ENCODE measurements at places on chromosomes 7 and 10. TPM values are rescaled to one million over a fixed set of nuclear protein-coding genes. Genes with fewer than 3 reads are reported as not detected.

The PRKAG2 gene
- total RNA-seq, result 17.0 TPM

The PLCE1 gene
- not detected for total RNA-seq

The ZNF425 gene
- 0.29 TPM for total RNA-seq

The MRC1 gene
- not detected for total RNA-seq

The NOC3L gene
- 46.6 TPM for total RNA-seq

The TEX36 gene
- total RNA-seq, result not detected

The HOXA1 gene
- total RNA-seq, result 0.25 TPM

The PDZD7 gene
- 0.65 TPM for total RNA-seq

The EPO gene
- not detected for total RNA-seq

The CYP3A4 gene
- total RNA-seq, result not detected

The VIPR2 gene
- total RNA-seq, result not detected

GRCh38 chr7:128123291-128124037 lies 92.2 kb upstream of the LRRC4 start:
- no peak for DNase-seq

DNA sequence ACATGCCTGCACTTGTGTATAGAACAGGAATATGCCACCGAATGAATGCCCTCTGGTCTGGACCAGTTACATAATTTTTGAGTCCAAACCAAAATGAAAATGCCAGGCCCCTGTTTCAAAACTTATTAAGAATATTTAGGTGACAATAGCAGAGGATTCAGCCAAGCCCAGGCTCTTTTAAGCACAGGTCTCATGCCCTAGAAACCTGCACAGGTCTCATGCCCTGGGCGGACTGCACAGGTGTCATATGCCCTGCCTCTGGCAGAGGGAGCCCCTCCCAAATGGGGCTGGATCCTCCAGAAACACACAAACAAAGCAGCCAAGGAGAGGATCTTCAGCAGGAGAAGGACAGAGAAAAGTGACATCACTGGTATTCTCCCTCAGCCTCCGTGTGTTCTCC lies 605.4 kb upstream of the NRP1 start:
- no peak for DNase-seq

DNA sequence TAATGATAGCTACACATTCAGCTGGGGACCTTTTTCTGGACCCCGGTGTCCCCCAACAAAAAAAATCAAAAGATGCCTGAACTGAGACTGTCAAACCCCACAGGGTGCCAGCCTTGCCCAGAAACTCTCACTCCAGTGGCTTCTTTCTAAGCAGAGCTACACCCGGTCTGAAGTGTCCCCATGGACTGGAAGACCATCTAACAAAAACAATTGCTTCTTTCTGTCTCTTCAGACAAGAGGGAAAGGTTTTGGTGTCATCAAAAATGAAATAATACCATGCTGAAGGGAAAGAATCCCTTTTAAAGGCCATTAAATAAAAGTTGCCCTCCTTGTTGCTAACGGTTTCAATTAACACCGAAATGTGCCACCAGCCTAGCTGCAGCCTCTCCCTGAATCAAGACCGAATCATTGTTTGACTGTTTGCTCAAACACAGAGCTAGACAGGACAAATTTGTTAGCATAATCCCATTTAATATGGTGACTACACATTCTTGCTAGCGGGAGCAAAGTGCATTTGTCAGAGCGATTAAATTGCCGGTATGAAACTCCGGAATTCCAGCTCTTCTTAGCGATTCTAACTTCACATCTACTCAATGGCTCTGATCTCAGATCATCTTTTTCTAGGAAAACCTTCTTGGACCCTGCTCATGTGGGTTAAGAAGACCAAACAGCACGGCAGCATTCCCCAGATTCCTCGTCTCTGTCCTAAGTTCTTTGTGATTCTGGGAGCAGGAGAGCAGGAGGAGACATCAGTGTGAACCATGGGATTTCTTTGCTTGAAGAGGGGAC lies 397.5 kb upstream of the PRKCQ start:
- DNase-seq, result no peak

- DNase-seq, result no peak
Observed at GRCh38 chr7:22137466-22137865, 191.8 kb upstream of the CDCA7L start.

DNA sequence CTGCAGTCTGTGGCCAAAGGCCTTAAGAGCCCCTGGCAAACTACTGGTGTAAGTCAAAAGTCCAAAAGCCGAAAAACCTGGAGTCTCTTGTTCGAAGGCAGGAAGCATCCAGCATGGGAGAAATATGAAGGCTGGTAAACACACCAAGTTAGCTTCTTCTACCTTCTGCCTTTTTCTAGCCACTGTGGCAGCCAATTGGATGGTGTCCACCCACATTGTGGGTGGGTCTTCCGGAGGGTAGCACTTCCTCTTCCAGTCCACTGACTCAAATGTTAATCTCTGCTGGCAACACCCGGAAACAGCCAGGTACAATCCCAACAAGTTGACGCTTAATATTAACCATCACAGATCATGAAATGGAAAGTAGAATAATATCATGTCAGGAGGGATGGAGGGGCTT lies 827.6 kb downstream of the SORCS1 start:
- DNase-seq, result no peak

- no peak for DNase-seq
Observed at GRCh38 chr10:109504401-109504800, 418.9 kb downstream of the XPNPEP1 start.

- DNase-seq, result no peak
Observed at GRCh38 chr7:94249631-94250030, 145.1 kb upstream of the COL1A2 start.

DNA sequence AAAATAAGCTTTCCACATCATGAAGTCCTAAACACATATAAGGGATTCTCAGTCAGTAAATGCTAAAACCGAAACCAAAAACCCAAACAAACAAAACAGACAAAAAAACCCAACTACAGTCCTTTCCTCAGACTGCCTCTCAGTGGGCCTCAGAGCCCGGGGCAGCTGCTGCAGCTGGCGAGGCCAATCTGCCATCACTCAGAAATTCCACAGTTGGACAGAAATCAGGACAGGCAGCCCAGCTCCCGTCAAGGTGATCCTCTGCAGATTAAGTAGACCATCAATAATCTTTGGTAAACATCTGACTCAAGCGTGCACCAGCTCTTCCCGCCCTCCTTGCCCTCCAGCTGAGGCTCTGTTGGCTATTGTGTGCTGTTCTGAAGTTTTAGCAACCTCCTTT lies 142.2 kb downstream of the ATXN7L1 start:
- DNase-seq, result no peak

- DNase-seq, result peak; percentile 44
Observed at GRCh38 chr10:93921338-93921737, 27.6 kb downstream of the SLC35G1 start.

DNA sequence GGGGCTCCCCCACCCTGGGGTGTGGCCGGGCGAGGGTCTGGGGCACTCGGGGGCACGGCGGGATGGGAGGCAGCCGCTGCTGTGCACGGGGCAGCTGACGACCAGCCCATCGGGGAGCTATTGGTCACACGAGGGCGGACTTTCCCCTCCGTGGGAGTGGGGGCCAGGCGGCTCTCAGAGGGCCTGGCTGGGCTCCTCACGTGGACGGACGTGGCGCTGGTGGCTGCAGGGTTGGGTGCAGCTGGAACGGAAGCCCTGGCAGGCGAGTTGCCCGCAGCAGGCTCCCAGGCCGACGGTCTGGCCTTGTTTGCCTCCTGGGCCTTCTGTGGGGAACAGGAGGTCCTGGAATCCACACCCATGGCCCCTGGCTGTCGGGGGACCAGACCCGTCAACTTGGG lies 14.3 kb downstream of the MICALL2 start:
- no peak for DNase-seq

GRCh38 chr7:85000735-85001350 lies 186.0 kb downstream of the SEMA3D start:
- no peak for DNase-seq

DNA sequence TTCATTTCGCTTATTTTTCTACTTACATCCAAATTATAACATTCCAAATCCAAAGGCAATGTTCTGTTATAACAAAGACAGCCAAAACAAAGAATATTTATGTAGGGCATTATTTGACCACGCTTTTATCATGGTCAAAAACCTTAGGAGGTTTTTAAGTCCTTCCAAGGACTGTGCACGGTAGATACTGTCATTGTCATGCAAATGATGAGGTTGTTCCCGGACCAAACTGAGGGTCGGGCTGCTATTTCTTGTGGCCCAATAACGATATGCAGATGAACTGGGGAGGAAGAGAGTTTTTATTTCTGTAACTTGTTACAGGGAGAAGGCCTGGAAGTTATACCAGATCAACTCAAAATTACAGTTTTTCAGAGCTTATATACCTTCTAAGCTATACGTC lies 56.6 kb upstream of the STEAP4 start:
- DNase-seq, result no peak

GRCh38 chr7:30028749-30029635 lies 780 bp downstream of the PLEKHA8 start:
- DNase-seq, result peak; percentile 50

DNA sequence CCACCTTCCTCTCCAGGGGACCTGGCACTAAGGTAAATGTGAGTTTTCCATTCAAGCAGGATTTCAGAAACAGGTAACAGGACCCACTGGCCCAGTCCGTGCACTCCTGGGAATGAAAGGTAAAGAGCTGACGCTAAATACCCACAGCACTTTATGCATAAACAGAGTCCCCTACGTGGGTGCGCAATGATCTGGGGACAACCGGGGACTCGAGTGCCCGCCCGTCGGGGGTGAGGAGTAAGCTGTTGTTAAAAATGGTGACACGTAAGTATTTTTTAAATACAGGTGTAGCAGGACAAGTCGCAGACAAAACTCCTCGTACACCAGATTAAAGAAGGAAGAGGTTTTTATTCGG lies 47.2 kb upstream of the PPP2R2D start:
- no peak for DNase-seq

DNA sequence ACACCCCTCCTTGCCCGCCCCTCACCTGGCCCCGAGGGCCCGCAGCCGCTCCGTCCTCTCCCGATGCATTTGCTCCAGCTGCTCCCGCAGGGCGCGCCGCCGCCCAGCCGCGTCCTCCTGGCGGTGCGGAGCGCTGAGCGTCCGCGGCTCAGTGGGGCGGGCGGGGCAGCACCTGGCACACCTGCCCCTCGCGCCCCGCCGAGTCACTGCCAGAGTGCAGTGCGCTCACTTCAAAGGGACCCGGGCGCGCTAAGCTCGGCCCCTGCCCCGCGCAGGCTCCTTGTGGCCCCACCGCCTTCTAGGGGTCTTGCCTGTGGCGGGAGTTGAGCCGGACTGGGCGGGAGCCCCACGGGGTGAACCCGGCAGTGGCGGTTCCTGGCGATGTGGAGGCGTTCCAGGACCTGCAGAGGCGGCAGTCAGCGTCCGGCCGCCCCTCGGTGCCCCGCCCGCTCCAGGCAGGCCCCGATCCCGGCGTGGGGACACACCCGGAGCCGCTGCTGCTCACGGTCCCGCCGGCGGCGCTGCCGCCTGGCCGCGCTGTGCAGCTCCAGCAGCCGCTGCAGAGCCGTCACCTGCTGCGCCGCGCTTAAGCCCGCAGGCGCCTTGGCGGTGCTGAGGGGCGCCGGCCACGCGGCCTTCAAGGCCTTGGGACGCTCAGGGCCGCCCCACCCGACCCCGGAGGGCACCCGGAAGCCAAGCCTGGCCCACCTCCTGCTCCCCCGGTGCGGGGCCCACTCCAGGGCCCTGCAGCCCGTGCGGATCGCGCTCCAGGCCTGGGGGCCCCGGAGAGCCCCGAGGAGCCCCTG lies 6.7 kb downstream of the ATP6V1F start:
- peak; percentile 52 for DNase-seq

DNA sequence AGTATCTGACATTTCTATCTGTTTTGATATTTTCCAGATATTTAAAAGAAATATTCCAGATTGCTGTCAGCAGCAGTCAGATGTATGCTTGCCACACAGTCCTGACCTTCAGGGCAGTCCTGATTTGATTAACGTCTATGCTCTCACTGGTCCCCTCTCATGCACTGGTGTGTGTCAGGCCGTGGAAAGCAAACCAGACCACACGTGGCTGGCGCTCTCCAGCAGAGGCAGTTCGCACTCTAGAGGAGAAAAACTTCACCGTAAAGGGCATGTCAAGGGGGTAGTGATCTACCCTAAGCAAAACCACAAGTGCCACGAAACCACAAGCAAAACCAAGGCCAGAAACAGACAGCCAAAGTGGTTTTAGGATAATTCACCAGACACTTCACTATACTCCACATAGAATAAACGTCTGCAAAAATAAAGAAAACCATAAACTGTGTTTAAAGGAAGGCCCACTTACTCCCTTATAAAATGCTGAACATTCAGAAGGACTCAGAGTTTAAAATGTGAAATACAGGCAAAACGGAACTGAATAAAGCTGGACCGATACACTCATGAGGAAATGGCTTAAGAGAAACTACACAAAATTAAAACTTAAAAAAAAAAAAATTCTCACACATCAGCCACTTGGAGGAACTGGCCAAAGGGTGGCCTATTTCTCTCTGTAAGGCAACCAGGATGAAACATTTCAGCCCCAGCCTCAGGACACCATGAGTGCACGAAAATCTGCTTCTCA lies 26.4 kb downstream of the PARP12 start:
- DNase-seq, result peak; percentile 46

- DNase-seq, result no peak
Observed at GRCh38 chr7:146635205-146636032, 518.8 kb downstream of the CNTNAP2 start.

DNA sequence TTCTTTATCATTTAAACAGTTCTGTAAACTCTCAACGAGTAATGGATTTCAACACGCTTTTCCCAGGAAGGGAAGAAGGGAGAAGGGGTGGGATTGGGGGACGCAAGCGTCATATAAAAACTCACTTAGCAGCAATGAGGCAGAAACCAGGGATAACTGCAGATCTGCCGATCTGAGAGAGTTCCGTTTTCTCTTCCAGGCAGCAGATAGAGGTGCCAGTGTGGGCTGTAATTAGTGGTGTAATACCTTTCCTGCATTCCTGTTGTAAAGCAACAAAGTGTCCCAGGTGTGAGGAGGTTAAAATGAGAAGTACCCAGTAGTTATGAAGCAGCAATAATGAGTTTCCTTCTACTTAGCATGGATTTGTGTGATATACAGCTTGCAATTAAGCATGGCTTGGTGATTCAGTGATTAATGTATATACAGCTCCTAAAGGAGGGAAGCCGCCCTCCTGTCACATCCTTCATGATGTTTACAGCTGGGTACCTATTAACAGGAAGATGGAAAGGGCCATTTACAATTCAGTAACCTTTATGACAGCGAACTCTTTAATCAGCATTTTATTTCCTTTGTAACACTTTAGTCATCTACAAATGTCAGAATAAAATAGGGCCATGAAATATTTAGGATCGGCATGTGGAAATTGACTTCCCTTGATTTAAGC lies 271.9 kb downstream of the LRMDA start:
- no peak for DNase-seq

DNA sequence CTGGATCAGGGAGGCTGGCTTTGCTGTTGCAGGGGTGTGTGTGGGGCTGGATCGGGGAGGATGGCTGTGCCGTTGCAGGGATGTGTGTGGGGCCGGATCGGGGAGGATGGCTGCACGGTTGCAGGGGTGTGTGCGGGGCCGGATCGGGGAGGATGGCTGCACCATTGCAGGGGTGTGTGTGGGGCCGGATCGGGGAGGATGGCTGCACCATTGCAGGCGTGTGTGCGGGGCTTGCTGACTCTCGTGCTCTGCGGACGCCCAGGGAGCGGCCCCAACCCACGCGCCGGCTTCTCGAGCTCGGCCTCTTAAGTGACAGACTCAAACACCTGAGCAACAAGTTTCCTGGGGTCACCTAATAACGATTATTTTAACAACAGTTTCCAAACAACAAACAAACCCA lies 518.2 kb downstream of the DNAJB6 start:
- DNase-seq, result no peak
